GM23338 (cell line): ENCODE measurements at places on chromosomes 6 and 20. TPM values are rescaled to one million over a fixed set of nuclear protein-coding genes. Genes with fewer than 3 reads are reported as not detected.

Gene PSORS1C2
- total RNA-seq, result not detected in 2 replicates

Gene RAET1E
- not detected in 2 replicates for total RNA-seq

Gene C20orf202
- total RNA-seq, result not detected in 2 replicates

Gene SLC35D3
- 0.59 and 1.5 TPM in 2 replicates for total RNA-seq

Gene TMEM200A
- 22.7 and 24.8 TPM in 2 replicates for total RNA-seq

GRCh38 chr6:40798069-40798770, 211.1 kb upstream of the LRFN2 start:
- peak; percentile 57 for DNase-seq

- DNase-seq, result peak; percentile 31
Observed at GRCh38 chr6:14622085-14622484, 504.5 kb downstream of the CD83 start.

DNA sequence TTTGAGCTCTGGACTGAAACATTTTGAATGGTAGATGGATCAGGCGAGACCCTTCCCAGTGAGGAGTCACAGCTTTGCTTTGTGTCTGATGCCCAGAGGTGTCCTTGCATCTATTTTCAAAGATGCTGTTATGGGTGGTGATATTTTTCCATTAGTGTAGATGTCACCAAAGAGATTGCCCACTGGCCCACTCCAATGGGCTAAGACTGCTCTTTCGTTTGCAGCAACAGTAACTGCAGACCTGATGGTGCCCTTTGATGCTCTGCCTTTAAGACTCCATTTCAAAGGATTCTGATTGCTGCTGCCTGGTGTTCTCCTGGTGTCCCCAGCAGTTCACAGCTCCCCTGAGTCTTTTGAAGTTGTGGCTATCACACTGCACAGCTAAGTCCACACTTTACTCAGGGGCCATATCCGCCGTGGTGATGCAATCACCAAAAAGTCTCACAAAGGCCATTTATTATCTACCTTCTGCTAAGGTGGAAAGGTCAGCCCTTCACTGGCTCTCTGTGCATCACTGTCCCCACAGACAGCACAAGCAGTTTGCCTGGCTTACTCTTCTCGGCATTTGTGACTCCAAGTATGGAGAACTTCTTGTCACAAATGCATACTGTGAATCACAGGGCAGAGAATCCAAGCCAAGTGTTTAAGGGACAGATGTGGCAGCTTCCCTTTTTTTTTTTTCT, 56.4 kb downstream of the NOX3 start:
- DNase-seq, result no peak

GRCh38 chr6:118892355-118892991, 1.5 kb upstream of the ASF1A start:
- no peak for DNase-seq

GRCh38 chr6:37201726-37202125, 31.8 kb downstream of the PIM1 start:
- DNase-seq, result no peak

- DNase-seq, result no peak
Observed at GRCh38 chr6:141541581-141542324, 591.0 kb upstream of the GJE1 start.

DNA sequence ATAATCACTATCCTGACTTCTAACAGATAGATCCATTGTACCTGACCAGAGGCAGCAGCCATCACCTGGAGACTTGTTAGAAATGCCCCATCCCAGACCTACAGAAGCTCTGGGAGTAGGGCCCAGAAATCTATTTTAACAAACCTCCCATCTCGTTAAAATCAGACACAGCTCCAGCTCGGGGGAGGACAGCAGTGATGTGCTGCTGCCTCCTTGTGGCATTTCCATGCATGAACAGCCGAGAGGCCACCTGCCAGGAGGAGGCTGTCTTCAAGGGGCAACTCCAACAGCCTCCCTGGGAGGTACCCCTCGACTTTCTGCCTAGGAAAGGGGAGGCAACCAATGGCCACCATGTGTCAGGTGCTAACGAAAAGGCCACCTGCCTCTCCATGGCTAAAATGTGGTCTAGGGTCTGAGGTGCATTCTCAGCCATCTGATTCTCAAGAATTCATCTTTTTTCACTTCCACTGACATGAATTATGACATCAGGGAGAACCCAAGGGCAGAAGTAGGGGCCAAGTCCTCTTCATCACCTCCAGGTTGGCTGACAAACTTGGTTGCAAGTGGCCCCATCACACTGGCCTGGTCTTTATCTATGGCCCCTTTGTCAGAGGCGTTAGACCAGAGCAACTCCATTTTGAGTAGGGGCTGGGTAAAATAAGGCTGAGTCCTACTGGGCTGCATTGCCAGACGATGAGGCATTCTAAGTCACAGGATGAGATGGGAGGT, 12.2 kb upstream of the KCNK15 start:
- DNase-seq, result peak; percentile 88

- DNase-seq, result peak; percentile 91
Observed at GRCh38 chr6:93721386-93722048, 302.2 kb upstream of the EPHA7 start.

GRCh38 chr6:19492636-19493405, 344.3 kb upstream of the ID4 start:
- DNase-seq, result no peak

GRCh38 chr20:51423810-51424209, 118.7 kb downstream of the NFATC2 start:
- DNase-seq, result peak; percentile 85

DNA sequence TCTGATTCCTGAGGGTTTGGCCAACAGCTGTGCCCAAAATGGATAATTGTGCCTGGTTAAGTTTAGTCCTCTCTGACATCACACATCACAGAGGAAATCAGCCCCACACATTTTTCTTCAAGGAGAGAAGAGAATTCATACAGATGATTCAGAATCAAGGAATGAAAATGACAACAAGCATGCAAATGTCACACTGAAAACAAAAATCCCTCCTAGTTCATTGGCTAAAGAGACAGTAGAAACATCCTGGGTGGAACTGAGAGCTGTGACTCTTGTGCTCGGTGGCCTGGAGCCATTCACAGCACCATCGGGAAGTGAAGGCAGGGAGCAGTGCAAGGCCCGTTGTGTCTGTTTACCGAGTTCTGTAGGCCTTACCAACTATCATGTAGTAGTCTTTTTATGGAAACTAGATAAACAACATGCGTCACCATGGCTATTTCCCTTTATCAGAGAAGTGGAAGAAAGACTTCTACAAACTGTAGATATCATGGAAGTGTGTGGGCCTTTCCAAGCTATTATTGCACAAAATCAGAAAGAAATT, 81.7 kb upstream of the TENT5A start:
- no peak for DNase-seq

DNA sequence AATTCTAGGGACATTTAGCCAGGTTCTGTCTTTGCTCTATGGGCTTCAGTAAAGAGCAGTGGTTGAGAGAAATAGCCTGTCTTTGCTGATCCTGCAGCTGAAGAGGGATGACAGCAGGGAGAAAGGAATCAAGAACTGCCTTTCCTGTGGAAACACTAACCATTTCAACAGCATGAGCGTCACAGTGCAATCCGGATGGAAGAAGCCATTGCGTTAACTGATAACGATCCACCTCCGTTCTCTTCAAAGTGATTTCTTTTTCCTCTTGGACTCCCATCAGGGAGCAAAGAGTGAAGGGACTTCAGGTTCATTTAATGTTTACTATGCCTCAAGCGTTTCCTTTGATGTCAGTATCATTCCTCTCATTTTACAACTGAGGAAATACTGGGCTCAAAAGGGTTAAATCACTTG, 35.2 kb upstream of the EEF1E1 start:
- DNase-seq, result no peak

DNA sequence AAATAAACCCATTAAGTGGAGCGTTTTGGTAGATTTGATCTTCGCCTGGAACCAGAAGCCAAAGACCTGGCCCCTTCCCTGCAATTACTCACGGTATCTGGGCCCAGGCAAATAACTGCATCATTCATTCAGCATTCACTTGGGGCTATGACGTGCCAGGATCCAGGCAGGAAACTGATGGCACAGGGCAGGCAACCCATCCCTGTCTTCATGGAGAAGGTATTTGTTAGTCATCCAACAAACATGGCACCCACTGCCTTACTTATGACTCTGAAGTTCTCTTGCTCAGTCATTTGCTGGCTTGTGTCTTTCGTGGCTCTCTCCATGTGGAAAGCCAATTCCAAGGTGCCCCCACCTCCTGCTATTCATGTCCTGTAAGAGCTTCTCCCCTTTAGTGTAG, 232.4 kb downstream of the BMP7 start:
- DNase-seq, result no peak
